ENCODE measurements at places on chromosomes 3 and 15.
A peak's percentile ranks its signal among the peaks of the same experiment; 100 is the strongest.

DNA sequence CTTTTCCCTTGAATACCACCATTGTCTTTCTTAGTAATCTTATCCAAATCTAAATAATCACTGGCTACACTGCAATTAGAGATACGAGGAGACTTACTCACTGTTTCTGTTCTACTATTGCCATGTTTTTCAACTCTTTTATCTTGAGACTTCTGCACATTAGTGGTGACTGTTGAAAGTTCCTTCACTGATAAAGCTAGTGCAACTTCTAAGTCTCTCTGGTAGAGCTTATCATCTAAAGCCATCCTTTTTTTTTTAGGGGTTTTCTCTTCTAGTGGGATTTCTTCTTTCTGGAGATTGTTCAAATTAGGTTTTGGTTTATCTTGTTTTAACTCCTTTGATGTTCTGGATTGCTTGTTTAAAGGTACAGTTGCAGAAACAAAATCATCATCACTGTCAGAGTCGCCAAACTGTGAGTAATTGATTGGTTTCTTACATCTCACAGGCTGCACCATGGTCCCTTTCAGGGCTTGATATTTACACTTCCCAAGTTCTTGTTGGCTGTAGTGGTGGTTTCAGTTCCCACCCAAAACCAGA lies 37.7 kb downstream of the NCK1 start:
- no peak overlapping the region for H3K4me3 ChIP-seq
- no peak overlapping the region for H3K27ac ChIP-seq
- no peak for DNase-seq
- no peaks in the 10 kb centered on the region for H3K4me1 ChIP-seq
- no peaks in the 10 kb centered on the region for H3K36me3 ChIP-seq

DNA sequence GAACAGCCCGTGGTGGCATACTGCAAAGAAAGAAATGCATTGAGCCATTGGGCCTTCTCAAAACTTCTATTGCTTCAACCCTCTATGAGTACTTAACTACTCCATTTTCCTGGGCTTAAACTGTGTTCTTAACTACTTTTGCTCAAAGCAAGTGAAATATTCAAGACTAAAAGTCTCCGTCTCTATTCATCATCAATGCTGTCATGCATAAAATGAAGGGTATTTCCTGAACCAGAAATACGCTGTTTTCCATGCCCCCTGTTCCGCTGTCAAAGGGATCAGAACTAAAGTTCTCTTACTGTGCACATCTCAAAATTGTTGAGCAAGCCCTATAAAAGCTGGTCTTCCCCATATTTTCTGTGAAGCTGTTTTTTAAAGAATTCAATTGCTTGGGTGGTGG lies 20.3 kb downstream of the SIAH2 start:
- no peak overlapping the region for H3K27ac ChIP-seq
- H3K4me3 ChIP-seq = no peak overlapping the region
- H3K4me1 ChIP-seq = peaks cover 6% of the 10 kb centered on the region
- peaks cover 2% of the 10 kb centered on the region for H3K36me3 ChIP-seq

DNA sequence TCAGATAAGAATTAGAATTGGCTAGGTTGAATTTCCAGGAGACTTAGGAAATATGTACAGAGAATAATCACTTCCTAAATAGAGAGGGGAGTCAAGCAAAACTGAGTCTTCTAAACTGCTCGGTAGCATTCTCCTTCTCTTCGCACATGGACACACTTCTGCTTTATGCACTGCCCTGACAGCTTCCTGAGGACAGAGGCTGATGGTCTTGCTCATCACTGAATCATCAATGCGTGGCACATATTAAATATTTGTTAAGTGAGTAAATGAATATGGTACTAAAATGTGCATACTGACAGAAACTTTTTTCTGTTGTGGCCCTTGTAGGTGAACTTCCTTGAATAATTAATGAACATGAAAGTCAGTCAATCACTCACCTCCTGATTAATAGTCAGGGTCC lies 315.5 kb downstream of the FHIT start:
- H3K36me3 ChIP-seq = no peaks in the 10 kb centered on the region
- H3K4me1 ChIP-seq = no peaks in the 10 kb centered on the region
- H3K27ac ChIP-seq = no peak overlapping the region
- peak; percentile 59 for DNase-seq
- H3K4me3 ChIP-seq = no peak overlapping the region

GRCh38 chr15:98916826-98917225 lies 90.8 kb downstream of the PGPEP1L start:
- H3K4me3 ChIP-seq = no peak overlapping the region
- no peak overlapping the region for H3K27ac ChIP-seq
- H3K4me1 ChIP-seq = peaks cover 13% of the 10 kb centered on the region
- H3K27me3 ChIP-seq = no peaks in the 10 kb centered on the region

DNA sequence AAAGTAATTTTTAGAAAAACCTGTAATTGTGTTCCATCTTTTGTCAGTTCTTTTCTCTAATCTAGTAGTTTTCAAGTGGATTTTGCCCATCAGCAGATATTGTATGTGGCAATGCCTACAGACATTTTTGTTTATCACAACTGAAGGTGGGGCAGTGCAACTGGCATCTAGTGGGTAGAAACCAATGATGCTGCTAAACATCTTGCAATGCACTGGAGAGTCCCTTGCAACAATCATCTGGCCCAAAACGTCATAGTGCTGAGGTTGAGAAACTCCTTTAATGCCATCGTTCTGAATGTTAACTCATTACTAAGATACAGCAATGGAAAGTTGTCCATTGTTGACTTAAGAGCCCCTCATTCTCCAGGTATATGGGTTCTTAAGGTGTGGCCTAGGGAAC lies 80.1 kb downstream of the BTD start:
- H3K27ac ChIP-seq = no peak overlapping the region
- peaks cover 18% of the 10 kb centered on the region for H3K36me3 ChIP-seq
- no peak overlapping the region for H3K4me3 ChIP-seq

GRCh38 chr3:43915546-43915945 lies 224.8 kb downstream of the ABHD5 start:
- no peak for DNase-seq
- H3K27me3 ChIP-seq = no peaks in the 10 kb centered on the region
- no peaks in the 10 kb centered on the region for H3K36me3 ChIP-seq
- no peak overlapping the region for H3K27ac ChIP-seq

GRCh38 chr3:167709690-167710089 lies 25.0 kb downstream of the PDCD10 start:
- H3K36me3 ChIP-seq = no peaks in the 10 kb centered on the region
- no peak overlapping the region for H3K27ac ChIP-seq
- no peaks in the 10 kb centered on the region for H3K27me3 ChIP-seq
- no peak for DNase-seq
- no peak overlapping the region for H3K4me3 ChIP-seq

DNA sequence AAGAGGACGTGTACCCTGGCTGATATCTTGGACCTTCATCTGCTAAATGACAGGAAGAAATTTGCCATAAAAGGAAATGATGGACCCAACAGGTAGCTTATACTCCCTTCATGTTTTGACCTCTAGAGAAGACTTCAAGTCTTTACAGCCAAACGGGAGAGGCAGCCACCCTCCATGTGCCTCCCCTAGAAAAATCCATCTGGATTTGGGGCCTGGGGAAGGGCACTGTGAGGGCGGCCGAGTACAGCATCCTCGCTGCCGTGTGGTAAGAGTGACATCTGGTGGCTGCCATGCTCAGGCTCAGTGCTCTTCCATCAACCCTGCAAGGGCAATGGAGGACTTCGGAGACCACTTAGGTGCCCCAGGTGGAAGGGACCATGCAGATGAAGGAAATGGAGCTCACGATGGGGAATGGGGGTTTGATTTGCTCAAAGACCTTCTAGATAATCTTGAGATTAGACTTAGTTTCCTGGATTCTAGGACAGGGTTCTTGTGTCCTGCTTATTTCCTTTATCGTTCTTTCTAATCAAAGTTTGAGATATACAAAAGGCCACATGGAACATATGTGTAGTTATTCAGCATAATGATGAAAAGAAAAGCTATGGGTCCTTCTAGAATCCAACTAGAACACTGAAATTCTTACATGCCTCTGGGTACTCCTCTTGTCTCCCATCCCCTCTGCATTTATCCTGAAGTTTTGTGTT lies 44.4 kb downstream of the AQP9 start:
- no peaks in the 10 kb centered on the region for H3K36me3 ChIP-seq
- DNase-seq = peak; percentile 64
- H3K4me1 ChIP-seq = no peaks in the 10 kb centered on the region
- peaks cover 10% of the 10 kb centered on the region for H3K27me3 ChIP-seq
- no peak overlapping the region for H3K27ac ChIP-seq
- H3K4me3 ChIP-seq = no peak overlapping the region

- no peak overlapping the region for H3K27ac ChIP-seq
- H3K4me3 ChIP-seq = no peak overlapping the region
- no peaks in the 10 kb centered on the region for H3K36me3 ChIP-seq
- peaks cover 4% of the 10 kb centered on the region for H3K27me3 ChIP-seq
- DNase-seq = no peak
Measured at GRCh38 chr15:60228619-60229018, 169.2 kb downstream of the ANXA2 start.

- DNase-seq = peak; percentile 52
- peaks cover 13% of the 10 kb centered on the region for H3K4me1 ChIP-seq
- H3K4me3 ChIP-seq = no peak overlapping the region
- no peak overlapping the region for H3K27ac ChIP-seq
Measured at GRCh38 chr15:68420186-68420684, 11.7 kb downstream of the ITGA11 start.
